Osteoblast (primary cell): ENCODE measurements at places on chromosomes 2 and 18.
A peak's percentile ranks its signal among the peaks of the same experiment; 100 is the strongest.

DNA sequence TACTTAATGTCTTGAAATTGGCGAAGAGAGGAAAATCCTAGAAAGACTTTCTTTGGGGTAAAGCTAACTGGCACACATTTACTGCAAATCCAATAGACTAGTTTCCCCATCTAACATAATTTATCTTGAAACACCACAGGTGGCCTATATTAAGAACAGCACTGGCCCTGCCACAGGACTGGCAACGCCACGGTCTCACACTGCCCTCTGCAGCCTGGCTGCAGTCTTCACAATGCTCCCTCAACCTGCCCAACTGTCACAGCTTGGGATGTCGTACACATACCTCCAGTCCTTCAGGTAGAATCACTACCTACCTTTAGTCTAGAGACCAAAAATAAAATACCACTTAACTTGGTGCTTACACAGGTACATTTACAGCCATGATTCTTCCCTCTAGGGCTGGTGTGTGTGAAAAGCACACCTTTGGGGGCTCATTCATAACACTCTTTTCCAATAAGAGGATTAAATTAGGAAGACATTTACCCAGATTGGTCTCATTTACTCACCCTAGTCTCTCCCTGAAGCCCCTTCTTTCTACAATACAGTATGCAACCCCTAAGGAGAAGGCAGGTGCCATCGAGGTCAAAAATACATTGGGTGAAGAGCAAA lies 222.2 kb downstream of the C1D start:
- DNase-seq, result peak; percentile 68

- DNase-seq, result no peak
Observed at GRCh38 chr18:79668203-79668602, 11.4 kb upstream of the CTDP1 start.

- DNase-seq, result peak; percentile 45
Observed at GRCh38 chr2:196315388-196316049, 144.1 kb upstream of the STK17B start.

DNA sequence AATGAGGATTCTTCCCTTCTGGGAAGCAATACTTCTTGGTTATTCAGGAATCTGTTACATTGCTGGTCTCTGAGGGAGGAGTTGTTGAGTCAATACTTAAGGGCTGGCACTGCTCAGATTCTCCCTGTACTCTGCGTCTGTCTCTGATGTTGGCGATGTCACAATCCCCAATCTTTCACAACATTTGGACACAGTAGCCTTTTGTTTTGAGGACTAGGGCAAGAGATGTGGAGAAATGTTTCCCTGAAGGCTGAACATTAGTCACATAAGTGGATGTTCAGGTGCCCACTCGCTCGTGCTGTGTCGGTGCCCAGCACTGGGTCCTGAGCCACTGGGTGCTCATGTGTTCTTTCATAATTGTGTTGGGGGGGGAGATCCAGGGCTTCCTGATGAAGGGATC lies 55.0 kb downstream of the MAPK4 start:
- DNase-seq, result no peak

- DNase-seq, result no peak
Observed at GRCh38 chr18:48821251-48821590, 129.5 kb downstream of the SMAD7 start.

GRCh38 chr2:46001741-46002506 lies 295.3 kb upstream of the EPAS1 start:
- no peak for DNase-seq

DNA sequence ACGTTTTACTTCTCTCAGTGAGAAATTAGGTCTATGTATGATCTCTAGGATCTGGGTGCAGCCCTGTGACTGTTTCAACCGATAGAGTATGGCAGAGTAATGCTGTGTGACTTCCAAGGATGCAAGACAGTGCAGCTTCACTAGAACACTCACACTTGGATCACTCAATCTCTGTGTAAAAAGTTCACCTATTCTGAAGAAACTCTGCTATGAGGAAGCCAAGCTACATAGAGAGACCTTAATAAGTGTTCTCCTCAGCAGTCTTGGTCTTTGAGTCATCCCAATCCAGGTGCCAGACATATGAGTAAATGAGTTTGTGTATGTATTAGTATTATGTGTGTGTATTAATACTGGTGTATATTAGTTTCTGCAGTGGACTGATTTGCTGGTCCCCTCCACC lies 335.0 kb downstream of the NR4A2 start:
- no peak for DNase-seq

DNA sequence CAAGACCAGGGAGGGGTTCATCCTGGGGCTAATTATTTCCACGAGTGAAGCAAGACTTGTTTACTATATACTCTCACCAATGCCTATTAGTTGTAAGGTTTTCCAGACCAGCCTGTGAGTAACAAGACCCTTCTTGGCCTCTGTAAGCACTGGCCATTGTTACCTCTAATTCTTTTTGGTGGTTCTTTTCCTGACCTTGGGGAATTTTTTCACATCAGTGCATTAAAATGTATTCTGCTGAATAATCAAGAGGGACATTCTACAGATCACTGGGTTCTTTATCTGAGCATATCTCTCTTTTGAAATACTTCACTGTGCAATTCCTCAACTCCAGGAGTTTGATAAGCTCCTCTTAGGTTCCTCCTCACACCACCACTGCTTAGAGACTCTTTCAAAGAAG lies 909.9 kb upstream of the ACVR2A start:
- no peak for DNase-seq

DNA sequence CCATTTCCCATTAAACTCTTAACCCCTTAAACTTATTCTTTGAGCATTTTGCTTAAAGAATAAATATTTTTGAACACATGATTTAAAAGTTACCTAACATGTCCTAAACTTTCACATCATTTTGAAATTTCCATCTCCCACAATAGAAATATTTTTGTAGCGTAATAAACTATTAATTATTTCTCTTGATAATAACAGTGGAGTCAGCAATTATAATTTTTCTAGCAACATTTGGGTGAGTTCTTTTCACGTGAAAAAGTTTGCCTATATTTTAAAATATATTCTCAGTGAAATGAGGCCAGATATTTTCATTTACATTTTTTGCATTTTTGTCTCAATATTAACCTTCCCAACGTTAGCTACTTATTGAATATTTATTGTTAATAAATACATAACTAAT lies 320.4 kb upstream of the CRIM1 start:
- DNase-seq, result no peak

GRCh38 chr18:48817021-48817461 lies 133.7 kb downstream of the SMAD7 start:
- DNase-seq, result no peak
